Activated CD8-positive, alpha-beta memory T cell treated with anti-CD3 and anti-CD28 coated beads for 1 hour (primary cell): ENCODE measurements at places on chromosomes 5 and 9.

DNA sequence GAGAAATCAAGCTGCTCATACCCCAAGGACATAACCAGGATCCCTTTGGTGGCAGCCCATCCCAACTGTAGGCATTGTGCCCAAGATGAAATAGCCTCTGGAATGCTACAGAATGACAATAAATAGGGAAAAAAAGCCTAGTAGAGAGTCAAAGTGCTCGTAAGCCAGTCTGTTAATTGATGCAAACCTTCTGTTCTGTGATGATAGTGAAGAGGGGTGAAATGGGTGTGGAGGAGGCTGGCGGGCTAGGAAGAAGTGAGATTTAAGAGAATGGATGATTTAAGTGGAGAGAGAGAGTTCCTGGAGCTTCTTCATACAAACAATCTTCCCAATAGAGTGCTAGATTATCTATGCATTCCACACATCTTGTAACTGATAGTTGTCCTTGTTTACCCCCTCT is 301.0 kb upstream of the PCSK5 start:
- no peak for DNase-seq

DNA sequence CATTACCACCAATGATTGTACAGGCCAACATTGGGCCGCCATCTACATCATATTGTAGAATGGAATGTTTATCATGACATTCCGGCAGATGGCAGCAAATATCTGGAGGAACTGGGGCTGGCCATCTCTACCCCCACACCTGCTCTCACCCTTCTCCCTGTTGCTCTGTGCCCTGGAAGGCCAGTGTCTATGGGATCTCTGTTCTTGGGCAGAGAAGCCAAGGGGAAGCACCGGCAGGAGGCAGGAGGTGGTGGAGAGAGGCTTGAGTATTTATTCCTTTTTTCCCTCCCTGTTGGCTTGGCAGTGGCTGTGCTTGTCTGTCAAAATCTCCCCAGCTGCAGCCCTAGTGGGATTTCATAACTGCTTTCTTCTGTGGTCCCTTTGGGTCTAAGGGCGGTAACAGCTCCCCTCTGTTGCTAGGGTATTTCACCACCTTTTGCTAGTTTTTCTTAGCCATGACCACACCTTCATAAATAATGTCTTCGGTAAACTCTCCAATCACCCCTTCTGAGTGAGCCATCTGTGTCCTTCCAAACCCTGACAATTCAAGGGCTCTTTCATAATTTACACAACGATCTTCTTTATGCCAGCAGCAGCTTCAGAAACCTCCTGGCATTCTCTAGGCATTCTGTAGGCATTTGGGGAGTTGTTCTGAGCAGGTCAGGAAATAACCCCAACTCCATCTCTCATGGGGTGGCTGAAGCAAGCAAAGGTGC is 225.8 kb downstream of the MELK start:
- DNase-seq: no peak

- no peak for DNase-seq
Measured at GRCh38 chr9:79962836-79963235, 391.1 kb downstream of the TLE4 start.

GRCh38 chr9:128001779-128002298 is 21.1 kb upstream of the EEIG1 start:
- no peak for DNase-seq

DNA sequence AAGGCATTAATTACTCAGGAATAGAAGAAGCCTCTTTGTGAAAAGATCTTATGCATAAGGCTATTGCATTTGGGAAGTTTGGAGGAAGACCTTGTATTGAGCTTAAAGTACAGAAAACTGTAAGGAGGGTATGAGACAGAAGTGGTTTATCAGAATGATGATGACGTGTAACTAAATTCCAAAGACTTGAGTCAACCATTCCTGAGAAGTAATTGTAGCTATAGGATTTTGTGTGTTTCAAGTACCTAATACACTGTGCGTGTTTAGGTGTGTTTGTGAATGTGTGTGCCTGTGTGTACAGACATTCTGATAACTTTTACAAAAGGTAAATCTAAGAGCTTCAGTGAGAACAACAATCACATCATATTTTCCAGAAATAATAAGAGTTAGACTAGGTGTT is 46.5 kb upstream of the IRX2 start:
- DNase-seq: no peak

- no peak for DNase-seq
Measured at GRCh38 chr5:126947146-126948010, 83.0 kb downstream of the MARCHF3 start.

DNA sequence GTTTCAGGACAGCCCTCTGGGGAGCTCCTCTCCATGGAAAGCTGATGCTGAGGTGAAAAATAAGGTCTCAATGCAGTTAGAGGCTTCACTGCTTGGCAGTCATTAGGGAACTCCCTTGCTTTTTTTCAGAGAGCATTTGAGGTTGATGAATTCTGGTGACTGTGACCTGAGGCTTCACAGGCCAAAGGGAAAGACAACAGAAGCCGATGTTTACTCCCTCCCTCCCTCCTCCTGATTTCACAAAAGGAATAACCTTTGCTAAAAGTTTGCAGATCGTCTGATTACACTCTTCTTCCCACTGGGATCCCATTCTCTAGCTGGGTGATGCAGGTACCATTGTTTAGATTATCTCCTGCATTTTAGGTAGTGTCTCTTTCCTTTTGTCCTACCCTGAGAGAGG is 329.4 kb downstream of the KIF4B start:
- no peak for DNase-seq
